Stimulated activated CD4-positive, alpha-beta T cell treated with anti-CD3 and anti-CD28 coated beads, Interleukin-2, amount 100 ng/mL, for 24 hours (primary cell): ENCODE measurements at places on chromosomes 1 and 21.

DNA sequence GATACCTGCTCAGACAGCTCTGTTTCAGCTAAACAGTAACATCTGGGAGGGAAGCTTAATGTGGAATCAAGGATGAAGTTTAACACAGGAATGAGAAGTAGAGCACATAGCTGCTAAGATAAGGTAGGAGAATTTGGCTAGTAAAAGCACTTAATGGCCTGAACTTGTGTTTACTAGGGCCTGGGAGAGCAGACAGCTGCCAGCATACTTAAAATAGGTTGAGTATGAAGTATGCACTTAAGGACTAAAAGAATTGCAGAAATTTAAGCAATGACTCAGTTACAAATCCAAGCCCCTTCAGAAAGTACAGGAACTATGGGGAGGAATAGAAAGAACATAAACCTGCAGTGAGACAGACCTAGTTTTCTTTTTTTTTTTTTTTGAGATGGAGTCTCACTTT, 53.0 kb downstream of the BACH1 start:
- no peak for DNase-seq

- DNase-seq = no peak
These were observed 43.2 kb downstream of the KIF26B start for GRCh38 chr1:245197911-245198379.

DNA sequence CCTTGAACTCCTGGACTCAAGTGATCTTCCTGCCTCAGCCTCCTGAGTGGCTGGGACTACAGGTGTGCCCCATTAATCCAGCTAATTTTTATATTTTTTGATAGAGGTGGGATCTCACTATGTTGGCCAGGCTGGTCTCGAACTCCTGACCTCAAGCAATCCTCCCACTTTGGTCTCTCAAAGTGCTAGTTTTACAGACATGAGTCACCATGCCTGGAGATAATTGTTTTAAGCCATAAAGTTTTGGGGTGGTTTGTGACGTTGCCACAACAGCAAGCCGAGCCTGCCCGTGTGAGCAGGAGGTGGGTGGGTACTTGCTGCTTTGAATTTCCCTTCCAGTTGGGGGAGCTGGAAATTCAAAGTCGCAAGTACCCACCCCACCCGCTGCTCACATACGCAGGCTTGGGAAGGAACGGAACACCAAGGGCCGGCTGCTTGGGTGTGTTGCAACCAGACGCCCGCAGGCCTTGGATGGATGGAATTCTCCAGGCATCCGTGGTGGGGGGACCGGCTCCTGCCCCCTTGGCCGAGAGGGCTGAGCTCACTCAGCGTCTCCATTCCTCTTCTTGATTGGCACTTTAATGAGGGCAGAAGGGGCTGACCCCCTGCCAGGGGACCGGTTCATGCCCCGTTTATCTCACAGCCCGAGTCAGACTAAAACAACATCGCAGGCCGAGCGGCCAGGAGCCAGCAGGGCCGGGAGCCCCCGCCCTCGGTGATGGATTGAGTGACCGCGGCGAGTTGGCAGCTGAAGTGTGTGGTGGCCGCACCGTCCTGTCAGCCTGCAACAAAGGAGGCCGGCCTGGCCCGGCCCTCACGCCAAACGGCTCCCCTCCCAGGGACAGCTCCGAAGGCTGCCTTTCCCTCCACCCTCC, 78.1 kb downstream of the DHRS3 start:
- no peak for DNase-seq

GRCh38 chr1:49208712-49209111, 432.0 kb upstream of the BEND5 start:
- DNase-seq = no peak
